NCI-H1417 treated with DMSO at 0.1 percent for 48 hours (cell line): ENCODE measurements at places on chromosomes 5 and 9.

DNA sequence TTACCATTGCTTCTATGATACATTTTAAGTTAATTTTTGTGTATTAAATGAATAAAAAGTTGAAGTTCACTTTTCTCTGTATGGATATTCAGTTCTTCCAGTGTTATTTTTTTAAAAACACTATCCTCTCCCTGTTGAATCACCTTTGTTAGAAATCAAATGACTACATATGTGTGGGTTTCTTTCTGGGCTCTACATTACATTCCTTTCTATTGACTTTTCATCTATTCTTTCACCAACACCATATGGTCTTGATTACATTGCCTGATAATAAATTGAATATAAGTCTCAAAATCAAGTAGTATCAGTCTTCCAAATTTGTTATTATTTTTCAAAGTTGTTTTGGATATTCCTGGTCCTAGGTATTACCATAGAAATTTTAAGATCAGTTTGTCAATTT is 7.3 kb upstream of the RASEF start:
- no peak for DNase-seq

DNA sequence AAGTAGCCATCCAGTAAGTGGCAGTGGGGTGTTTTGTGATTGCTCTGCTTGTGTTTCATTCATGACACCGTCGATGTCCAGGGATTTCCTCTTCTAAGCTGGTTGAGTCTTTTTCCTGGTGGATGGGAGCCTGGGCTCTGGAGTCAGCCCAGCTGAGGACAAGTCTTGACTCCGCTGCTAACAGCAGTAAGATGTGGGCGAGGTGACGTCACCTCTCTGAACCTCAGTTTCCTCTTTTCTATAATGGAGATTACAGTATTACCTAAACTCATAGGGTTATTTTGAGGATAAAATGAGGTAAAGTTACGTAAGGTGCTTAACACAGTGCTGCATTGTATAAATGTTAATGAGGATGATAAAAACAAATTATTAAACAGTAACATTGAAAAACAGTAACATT is 21.3 kb downstream of the FGF1 start:
- DNase-seq, result no peak

GRCh38 chr5:81315830-81316229 is 14.4 kb downstream of the ZCCHC9 start:
- no peak for DNase-seq

DNA sequence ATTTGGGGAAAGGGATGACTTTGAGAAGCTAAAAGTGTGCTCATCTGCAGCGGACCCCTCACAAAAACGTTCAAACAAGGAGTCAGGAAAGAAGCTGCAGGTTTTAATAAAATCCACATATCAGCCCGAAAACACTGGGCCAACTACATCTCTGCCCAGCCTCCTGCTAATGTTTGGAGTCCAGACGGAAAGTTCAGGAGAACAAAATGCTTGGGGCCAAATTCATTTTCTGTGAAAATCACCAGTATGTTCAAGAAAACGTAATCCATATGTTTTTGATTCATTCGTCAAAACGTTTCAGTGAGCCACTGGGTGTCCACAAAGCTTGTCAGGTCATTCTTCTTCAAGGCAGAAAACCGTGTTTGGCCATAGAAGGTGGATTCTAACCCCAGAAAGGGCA is 87.5 kb upstream of the GAS1 start:
- no peak for DNase-seq

- DNase-seq, result no peak
These were observed 236.0 kb upstream of the ZNF462 start for GRCh38 chr9:106626936-106627335.

DNA sequence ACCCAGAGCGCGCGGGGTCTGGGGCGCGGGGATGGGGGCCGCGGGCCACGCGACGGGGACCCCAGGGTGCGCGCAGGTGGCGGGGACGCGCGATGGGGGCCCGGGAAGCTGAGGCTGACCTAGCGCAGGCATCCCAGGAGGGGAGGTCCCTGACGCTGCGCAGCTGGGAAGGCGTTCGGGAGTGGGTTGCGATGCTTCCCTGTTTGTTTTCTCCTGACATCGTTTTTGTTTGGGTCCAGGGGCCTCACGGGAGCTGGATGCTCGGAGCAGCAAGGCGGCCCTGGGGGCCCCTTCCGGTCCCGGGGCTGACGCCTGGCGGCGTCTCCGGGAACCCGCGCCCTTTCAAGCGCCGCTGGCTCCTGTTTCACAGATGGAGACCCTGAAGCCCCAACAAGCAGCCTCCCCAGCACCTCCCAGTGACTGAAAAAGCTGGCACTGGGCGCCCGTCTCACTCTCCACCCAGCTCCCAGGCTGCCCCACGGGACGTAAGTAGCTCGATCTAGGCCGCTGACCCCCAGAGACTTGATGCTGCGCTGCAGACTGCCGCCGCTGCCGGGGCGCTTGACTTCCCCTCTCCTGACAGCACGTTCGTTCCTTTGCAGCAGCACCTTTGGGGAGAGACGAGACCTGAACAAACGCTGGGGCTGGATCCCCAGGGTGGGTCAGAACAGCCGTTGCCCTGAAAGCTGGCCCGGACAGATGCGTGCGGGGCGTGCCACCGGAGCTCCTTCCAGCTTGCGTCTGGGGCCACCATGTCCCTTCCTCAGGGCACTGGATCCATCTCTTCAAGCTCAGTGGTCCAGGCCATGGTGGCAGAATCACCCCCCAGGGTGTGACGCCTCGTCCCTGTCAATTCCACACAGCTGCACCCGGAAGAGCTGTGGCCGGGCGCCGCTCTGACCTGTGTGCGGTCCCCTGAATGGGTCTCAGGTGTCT is 593 bp downstream of the BRD3OS start:
- peak; percentile 3 for DNase-seq

DNA sequence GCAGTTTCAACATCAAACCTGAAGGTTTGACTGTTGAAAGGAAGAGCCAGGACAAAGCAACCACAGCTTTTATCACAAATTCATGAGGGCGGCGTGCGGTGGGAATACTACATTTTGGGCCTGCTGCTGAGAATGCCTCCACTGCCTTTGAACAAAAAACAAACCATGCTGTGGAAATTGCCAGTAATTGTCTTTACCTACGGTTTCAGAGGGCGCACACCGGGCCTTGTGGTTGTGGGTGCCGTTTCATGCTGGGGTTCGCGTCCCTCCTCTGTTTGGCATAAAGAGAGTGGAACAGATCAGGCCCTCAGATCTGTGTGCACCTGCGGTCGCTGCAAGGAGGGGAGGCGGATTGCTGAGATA is 27.6 kb upstream of the TCF7 start:
- DNase-seq, result no peak

GRCh38 chr5:32304622-32305021 is 8.1 kb downstream of the MTMR12 start:
- DNase-seq, result no peak

DNA sequence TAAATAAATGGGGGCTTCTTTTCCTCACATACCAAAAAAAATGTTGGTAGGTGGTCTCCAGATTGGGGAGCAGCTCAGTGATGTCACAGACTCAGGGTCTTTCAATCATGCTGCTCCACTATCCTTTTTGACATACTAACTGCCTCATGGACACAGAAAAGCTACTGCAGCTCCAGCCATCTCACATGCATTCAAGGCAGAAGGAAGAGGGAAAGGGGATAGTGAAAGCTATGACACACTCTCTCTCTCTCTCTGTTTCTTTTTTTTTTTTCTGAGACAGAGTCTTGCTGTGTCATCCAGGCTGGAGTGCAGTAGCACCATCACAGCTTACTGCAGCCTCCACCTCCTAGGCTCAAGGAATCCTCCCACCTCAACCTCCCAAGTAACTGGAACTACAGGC is 7.9 kb upstream of the ADGRD2 start:
- no peak for DNase-seq

GRCh38 chr5:107631805-107632362 is 38.9 kb downstream of the EFNA5 start:
- no peak for DNase-seq

DNA sequence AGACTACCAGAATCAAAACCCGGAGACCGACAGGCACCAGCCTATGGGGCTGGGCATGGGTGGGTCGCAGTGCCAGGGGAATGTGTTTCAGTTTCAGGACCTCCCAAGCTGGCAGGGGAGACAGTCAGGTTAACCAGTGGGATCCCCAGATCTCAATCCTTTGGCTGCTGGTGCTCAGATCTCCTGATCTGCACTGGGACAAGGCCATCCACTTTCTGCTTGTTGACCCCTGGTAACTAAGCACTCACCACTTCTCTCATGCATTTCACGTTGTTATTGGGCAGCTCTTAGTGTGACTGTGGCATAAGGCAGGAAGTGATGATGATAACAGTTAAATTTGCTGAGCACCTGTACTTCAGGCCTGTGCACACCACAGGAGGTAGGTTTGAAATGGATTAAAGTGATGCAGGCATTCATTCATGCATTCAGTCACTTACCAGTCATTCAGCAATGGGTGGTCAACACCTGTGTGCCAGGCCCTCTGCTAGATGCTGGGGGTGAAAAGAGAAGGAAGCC is 42.1 kb upstream of the STXBP1 start:
- DNase-seq, result peak; percentile 43

- DNase-seq, result no peak
These were observed 31.2 kb downstream of the NANS start for GRCh38 chr9:98087420-98088354.

DNA sequence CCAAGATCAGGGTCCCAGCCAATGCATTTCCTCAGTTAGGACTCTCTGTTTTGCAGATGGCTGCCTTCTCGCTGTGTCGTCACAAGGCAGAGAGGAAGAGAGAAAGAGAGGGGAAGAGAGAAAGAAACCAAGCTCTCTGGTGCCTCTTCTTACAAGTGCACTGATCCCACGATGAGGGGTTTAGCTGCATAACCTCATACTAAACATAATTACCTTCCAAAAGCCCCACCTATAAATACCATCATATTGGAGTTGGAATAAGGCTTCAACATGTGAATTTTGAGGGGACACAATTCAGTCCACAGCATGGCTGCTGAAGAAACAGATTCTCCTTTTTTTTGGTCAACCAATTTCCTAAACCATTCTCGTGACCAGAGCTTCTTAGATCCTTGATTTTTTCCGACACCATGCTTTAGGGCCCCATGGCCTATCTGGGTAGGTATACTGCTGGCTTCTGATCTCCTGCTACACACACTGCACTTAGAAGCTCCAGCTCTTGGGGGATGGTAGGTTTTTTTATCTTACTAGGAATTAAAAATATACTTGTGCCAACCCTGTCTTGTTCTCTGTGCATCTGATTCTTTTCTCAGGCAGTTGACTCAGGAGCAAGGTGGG is 5.1 kb downstream of the CAMK4 start:
- no peak for DNase-seq

GRCh38 chr9:112772215-112772509 is 21.6 kb downstream of the SNX30 start:
- DNase-seq, result no peak

- DNase-seq, result no peak
These were observed 17.1 kb upstream of the NOTCH1 start for GRCh38 chr9:136562746-136563495.

GRCh38 chr9:79674052-79674777 is 102.5 kb downstream of the TLE4 start:
- DNase-seq, result no peak

- no peak for DNase-seq
These were observed 403.3 kb upstream of the PTPRD start for GRCh38 chr9:11016081-11016480.

- no peak for DNase-seq
These were observed 1.1 kb downstream of the RICTOR start for GRCh38 chr5:39072925-39073766.

GRCh38 chr5:170633235-170634081 is 129.6 kb downstream of the KCNIP1 start:
- no peak for DNase-seq

- no peak for DNase-seq
These were observed 376.4 kb downstream of the CHSY3 start for GRCh38 chr5:130280528-130281217.

GRCh38 chr5:34047143-34047542 is 4.1 kb upstream of the C1QTNF3 start:
- no peak for DNase-seq

DNA sequence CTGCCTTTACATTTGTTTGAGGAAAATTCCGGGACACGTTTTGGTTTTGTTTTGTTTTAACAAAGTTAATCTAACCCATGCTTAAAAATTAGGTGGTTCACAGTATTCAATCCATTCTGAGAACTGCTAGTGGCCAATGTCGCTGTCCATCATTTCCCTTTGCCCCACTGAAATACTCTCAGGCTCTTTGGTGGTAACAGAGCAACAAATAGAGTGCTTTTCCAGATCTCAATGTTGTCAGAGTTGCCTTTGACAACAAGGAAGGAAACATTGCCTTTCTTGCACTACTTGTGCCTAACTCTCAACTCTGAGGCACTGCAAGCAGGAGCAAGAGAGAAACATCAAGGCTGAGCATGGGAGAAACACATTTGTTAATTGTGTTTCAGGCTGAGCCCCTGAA is 154.0 kb downstream of the MCTP1 start:
- DNase-seq, result no peak

DNA sequence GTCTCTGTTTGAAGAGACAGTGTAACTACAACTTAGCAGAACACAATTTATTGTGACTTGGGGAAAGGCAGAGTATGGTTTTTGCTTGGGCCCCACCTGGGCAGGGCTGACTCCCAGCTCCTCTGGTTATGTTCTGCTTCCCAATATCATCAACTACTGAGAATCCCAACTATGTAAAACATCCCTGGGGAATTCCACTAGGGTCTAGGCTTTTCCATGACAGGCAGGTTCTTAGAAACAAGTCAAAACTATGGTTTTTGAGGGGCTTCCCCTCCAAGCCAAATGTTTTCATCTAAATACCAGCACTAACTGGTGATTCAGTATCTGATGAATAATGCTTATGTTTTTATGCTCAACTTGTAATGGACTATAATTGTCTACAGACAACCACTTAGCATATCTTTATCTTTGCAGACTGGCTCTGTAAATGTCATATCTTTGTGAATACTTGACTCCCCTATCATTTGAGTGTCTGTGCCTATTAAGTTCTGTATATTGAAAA is 409.5 kb downstream of the PDE4D start:
- DNase-seq, result no peak

GRCh38 chr9:135581636-135582426 is 20.3 kb downstream of the PAEP start:
- DNase-seq, result no peak

DNA sequence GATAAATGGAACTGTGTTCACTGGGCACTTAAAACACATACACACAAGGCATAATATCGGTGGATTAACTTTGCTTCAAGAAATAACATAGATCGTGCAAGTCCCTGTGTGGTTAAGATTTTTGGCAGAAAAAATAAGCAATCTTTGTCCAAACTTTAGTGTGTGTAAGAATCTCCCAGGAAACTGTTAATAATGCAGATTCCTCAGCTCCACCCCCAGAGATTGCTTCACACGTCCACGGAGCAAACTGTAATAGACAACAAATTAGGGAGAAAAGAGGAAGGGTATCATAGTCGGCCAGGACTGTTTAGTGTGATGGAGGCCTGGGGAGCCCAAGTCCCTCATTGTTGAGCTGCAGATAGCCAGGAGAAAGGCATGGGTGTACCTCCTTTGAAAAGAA is 84.8 kb downstream of the PJA2 start:
- no peak for DNase-seq

DNA sequence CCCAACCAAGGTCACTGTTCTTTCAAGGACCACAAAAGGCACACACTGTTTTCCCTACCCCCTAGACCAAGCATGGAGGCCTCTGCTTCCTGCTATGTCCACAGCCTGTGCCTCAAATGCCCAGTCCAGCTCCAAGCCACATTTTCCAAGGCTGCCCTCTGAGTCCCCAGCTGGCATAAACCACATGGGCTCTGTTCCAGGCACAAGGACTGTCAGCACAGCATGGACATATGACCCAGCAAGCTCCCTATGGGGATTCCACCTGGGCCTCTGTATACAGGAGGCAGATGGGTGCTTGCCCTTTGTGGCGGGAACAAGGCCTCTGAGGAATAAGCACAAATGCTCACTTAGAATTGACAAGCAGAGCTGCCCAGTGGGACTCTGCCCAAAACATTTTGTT is 115.2 kb downstream of the SPOCK1 start:
- no peak for DNase-seq
